Omental fat pad (tissue), 4 donors: ENCODE measurements at places on chromosomes 1 and 21. TPM values are rescaled to one million over a fixed set of nuclear protein-coding genes. Genes with fewer than 3 reads are reported as not detected.
A peak's percentile ranks its signal among the peaks of the same experiment; 100 is the strongest.

Gene EFHD2
- total RNA-seq, result 63.1 TPM

Gene NPR1
- total RNA-seq, result 87.3 TPM

Gene CDC42
- 214 TPM for total RNA-seq

Gene CFAP107
- not detected for total RNA-seq

Gene PRAMEF1
- not detected for total RNA-seq

Gene WNT9A
- 1.3 TPM for total RNA-seq

Gene PDE9A
- 16.9 TPM for total RNA-seq

Gene LRRC53
- total RNA-seq, result not detected

Gene KCNT2
- 10.7 TPM for total RNA-seq

Gene SELE
- 2.2 TPM for total RNA-seq

Gene RAP1GAP
- total RNA-seq, result 0.38 TPM

Gene TBX19
- 1.3 TPM for total RNA-seq

Gene PLA2G2D
- total RNA-seq, result not detected

Gene HES3
- not detected for total RNA-seq

Gene CASQ2
- 2.1 TPM for total RNA-seq

Gene CTSK
- 49.7 TPM for total RNA-seq

Gene ANKRD35
- 1.9 TPM for total RNA-seq

Gene S100A14
- total RNA-seq, result 1.3 TPM

Gene LGALS8
- 73.8 TPM for total RNA-seq

Gene C1QC
- 339 TPM for total RNA-seq

DNA sequence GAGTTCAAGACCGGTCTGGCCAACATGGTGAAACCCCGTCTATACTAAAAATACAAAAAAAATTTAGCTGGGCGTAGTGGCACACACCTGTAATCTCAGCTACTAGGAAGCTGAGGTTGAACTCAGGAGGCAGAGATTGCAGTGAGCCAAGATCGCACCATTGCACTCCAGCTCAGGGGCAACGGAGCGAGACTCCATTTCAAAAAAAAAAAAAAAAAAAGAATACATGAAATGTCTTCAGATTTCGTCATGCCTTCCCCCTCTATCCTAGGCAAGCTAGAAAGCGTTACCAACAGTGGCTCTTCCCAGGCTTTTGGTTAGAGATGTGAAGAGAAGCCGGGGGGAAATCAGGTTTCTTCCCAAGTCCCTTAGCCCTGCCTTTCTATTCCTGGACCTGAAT lies 3.6 kb downstream of the TFF1 start:
- no peak for DNase-seq

GRCh38 chr1:200096774-200097173 lies 69.3 kb downstream of the NR5A2 start:
- no peak for DNase-seq

- DNase-seq, result no peak
Observed at GRCh38 chr1:190439447-190439846, 38.2 kb downstream of the BRINP3 start.

- DNase-seq, result no peak
Observed at GRCh38 chr1:210456731-210457255, 128.1 kb downstream of the HHAT start.

DNA sequence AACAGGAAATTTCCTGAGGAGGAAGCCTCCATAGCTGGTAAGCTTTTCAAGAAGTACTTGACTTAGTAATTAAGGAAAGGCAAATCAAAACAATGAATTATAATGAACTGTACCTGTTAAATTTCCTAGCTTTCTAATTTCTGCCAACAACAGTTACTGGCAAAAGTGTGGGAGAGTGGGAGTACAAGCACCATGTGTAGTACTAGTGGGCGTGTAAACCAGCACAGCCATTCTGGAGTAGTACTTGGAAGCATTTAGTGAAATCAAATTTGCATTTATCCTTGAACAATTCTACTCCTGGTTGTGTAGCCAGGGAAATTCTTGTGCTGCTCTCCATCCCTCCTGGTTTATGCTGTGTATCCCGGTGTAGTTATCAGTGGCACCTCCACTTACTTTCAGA lies 190.8 kb downstream of the PRDM2 start:
- no peak for DNase-seq

- no peak for DNase-seq
Observed at GRCh38 chr21:45973475-45974072, 8.0 kb upstream of the COL6A1 start.

- no peak for DNase-seq
Observed at GRCh38 chr1:3212453-3213355, 143.7 kb downstream of the PRDM16 start.

DNA sequence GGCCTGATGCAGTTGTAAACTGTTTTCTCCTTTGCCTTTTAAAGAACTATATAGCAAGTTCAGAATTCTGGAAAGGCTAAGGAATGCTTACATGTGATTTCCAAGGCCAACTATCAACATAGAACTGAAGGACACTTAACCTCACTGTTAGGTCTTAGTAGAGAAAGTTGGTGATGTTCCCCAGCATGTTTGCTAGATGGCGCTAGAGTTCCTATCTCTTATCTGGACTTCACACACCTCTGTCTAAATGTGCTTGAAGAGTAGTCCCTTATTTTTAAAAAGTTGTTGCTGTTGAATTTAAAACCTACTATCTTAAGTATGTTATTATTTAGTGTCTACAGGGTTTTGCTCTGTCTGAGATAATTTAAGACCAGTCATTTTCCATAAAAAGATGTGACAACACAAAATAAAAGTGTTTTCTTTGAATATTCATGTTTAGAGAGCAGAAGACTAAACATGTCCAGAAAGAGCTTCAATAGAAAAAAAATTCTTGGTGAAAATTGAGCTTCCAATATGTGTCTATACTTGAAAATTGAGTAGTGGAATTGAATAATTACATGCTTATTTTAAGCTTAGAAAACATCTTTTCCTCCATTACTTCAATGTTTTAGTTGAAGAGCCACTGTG lies 237.3 kb downstream of the S1PR1 start:
- no peak for DNase-seq

- no peak for DNase-seq
Observed at GRCh38 chr1:67582625-67583461, 102.2 kb upstream of the GADD45A start.

GRCh38 chr1:226884966-226885820 lies 14.8 kb downstream of the PSEN2 start:
- DNase-seq, result no peak

DNA sequence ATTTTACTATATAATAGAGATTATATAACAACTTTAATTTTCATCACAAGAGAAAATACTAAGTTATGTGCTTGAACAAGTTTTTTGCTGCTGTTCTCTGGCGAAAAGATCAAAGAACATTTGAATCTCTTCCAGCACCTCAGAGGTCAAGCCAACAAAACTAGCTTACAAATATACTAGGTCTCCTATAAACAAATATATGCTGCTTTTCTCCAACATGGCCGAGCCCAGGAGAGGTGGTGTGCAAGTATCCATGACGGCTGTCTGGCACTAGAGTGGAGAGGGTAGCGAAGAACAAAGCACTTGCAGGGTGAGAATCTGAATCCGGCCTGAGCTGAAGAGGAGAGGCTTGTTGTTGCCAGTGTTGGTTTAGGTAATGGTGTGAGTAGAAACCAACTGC lies 7.5 kb upstream of the FMO3 start:
- no peak for DNase-seq

- no peak for DNase-seq
Observed at GRCh38 chr1:165174491-165174890, 182.0 kb downstream of the LMX1A start.

GRCh38 chr1:96722161-96722922 lies 758 bp downstream of the PTBP2 start:
- no peak for DNase-seq

DNA sequence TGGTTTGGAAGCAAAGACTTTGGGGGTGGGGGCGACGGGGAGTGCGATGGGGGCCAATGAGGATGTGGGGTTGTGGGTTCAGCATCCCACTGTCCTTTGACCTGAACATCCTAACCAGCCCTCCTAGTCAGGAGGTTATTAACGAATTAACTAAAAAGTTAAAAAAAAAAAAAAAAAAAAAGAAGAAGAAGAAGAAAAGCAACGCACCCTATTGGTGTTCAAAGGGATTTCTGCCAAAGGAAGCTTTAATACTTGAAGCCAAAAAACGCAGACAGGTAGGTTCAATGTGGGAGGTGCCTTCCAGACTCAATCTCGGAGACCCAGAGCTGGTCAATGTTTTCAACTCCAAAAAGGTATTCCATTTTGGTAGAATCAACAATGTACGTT lies 2.2 kb downstream of the CLIC6 start:
- no peak for DNase-seq

- DNase-seq, result no peak
Observed at GRCh38 chr1:6688757-6689156, 12.9 kb downstream of the DNAJC11 start.

GRCh38 chr1:17393230-17393629 lies 21.2 kb downstream of the PADI6 start:
- DNase-seq, result no peak

DNA sequence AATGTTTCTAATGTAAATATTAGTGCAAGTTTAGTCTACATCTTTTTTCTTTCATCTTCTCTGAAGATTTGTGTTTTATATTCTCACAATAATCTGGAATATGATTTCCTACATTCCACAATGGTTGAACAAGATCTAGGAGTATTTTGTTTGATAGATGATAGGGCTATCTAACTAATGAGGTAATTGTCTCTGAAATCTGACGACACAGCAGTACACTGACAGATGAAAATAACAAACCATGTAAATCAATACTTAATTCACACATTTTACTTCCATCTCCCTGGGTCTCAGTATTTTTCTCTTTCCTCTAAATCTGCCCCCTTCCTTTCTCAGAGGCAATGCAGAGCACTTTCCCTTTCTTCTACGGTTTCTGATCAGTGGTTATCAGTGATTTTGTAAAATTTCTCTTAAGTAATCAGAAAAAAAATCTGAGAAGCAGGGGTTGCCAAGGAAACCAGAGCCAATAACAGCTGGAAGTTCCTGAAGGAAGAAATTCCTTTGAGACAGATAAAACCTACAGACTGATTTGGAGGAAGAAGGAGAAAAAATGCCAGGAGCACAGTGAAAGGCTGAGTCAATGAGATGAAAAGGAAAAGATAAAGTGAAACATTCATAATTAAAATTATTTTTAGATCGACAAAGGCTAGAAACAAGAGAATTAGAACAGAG lies 7.3 kb upstream of the ANKRD13C start:
- DNase-seq, result no peak

- no peak for DNase-seq
Observed at GRCh38 chr21:41235201-41235600, 67.2 kb downstream of the BACE2 start.

GRCh38 chr1:15939181-15940109 lies 36.5 kb downstream of the ZBTB17 start:
- DNase-seq, result no peak

DNA sequence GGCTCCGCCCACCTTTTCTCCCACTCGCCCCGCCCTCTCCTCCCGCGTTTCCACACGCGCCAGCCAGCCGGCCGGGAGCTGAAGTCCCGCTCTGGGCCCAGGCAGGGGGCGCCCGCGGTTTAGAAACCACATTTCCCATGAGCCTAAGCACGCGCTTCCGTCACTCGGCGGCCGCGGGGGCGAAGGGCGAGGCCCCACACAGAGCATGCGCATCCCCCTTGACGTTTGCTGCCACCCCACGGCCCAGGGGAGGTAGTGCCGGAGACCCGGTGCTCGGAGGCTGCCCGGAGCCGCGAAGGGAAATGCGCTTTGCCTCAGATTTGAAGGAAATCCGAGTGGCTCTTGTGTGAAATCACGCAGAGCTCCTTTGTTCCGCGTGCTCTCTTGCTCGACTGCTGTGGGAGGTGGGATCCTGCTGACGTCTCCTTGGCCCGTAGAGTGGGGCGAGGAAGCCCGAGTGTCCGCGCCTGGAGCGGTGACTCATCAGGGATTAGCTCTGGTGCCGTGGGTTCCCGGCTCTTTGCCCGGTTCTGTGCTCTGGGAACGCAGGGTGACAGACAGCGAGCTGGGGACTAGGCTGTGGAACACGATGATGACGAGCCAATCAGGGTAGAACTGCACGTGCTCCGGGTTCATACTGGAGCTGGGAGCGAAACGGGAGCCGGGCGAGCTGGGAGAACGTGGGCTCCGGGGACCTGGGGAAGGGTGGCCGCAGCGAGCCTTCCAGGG lies 406 bp upstream of the B3GALNT2 start:
- DNase-seq, result peak; percentile 98

- no peak for DNase-seq
Observed at GRCh38 chr1:54200519-54200997, 591 bp downstream of the MRPL37 start.

DNA sequence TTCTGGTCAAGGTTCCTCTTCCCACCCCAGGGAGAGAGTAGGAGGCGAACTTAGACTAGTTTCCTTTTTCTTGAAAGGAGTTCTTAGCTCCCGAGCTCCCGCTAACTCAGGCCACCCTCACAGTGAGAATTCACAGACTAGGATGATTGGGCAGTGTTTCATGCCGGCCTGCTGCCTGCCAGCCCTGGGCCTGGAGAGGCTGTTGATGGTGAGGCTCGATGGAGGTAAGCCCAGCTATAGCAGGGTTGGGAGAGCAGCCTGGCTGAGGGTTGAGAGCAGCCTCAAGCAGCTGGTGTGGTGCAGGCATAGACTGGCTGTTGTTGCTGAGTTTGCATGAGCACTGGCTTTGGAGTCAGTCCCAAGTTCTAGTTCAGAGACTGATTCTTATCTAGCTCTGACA lies 274.4 kb downstream of the MATN1 start:
- DNase-seq, result no peak

DNA sequence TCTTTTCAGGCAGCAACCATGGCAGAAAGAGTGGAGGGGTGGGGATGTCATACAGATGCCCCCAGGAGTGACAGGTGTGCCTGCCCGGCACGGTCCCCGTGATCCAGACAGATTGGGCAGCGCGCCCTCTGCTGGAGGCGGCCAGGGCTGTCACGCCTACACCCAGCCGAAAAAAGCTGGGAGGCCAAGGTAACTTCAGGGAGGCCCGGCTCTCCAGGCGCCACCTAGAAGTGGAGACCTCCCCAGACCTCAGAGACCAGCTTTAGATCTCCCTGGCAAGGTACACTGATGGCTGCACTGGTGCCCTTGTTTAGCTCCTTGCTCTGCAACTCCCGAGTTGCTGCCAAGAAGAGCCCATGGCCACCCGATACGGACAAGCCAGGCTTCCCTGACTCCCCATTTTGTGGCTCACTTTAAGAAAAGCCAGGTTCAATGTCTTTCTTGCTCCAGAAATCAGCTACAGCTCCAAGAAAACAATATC lies 6.6 kb downstream of the GOLT1A start:
- DNase-seq, result peak; percentile 77

- DNase-seq, result no peak
Observed at GRCh38 chr21:39016740-39017315, 166.4 kb downstream of the PSMG1 start.

- DNase-seq, result no peak
Observed at GRCh38 chr1:147292012-147292411, 49.5 kb downstream of the CHD1L start.

GRCh38 chr1:29990304-29990703 lies 733.1 kb downstream of the MATN1 start:
- no peak for DNase-seq

- DNase-seq, result no peak
Observed at GRCh38 chr21:16377857-16378256, 648.1 kb downstream of the USP25 start.
